ENCODE measurements at places on chromosomes 7 and 10.

- no peak for DNase-seq
Observed at GRCh38 chr10:28375399-28376354, 72.8 kb upstream of the MPP7 start.

GRCh38 chr7:12249706-12250105 lies 38.6 kb downstream of the TMEM106B start:
- no peak for DNase-seq

DNA sequence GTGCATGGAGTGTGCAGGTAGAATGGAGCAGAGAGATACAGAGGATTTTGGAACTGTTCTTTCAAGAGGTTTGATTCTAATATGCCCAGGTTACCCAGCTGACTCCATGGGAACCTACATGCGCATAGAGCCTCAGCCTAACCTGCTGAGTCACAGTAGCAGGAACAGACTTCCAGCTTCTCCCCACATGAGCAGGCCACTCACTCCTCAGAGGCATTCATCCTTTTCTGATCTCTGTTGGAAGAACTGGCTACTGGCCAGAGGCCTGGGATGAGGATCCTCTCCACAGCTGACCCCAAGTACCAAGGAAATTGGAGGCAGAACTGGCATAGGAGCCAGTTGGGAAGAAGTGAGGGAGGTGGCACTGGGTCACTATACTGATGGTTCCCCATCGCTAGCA lies 17.9 kb upstream of the CCSER2 start:
- no peak for DNase-seq

GRCh38 chr10:77401683-77402082 lies 235.9 kb downstream of the KCNMA1 start:
- DNase-seq: no peak

- no peak for DNase-seq
Observed at GRCh38 chr10:108204528-108205305, 1040.2 kb upstream of the SORCS1 start.

- no peak for DNase-seq
Observed at GRCh38 chr7:100613412-100614175, 1.3 kb downstream of the MOSPD3 start.

DNA sequence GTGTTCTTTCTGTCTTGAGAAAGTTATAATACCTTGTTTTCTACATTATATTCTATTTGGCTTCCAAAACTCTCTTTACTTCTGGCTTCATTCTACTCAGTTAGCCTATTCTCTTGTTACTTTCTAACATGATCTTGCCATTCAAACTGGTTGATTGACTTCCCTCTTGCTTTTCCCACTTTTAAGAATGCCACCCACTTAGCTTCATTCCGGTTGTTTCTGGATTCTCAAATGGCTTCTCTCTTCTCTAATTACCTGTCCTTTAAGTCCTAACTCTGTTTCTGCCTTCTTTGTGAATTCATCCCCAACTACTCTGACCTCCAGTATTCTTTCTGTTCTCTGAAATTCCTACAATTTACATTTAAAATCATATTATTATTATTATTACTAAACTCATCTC lies 52.0 kb downstream of the ANKIB1 start:
- no peak for DNase-seq

GRCh38 chr7:2019711-2020511 lies 212.8 kb downstream of the MAD1L1 start:
- DNase-seq: no peak

DNA sequence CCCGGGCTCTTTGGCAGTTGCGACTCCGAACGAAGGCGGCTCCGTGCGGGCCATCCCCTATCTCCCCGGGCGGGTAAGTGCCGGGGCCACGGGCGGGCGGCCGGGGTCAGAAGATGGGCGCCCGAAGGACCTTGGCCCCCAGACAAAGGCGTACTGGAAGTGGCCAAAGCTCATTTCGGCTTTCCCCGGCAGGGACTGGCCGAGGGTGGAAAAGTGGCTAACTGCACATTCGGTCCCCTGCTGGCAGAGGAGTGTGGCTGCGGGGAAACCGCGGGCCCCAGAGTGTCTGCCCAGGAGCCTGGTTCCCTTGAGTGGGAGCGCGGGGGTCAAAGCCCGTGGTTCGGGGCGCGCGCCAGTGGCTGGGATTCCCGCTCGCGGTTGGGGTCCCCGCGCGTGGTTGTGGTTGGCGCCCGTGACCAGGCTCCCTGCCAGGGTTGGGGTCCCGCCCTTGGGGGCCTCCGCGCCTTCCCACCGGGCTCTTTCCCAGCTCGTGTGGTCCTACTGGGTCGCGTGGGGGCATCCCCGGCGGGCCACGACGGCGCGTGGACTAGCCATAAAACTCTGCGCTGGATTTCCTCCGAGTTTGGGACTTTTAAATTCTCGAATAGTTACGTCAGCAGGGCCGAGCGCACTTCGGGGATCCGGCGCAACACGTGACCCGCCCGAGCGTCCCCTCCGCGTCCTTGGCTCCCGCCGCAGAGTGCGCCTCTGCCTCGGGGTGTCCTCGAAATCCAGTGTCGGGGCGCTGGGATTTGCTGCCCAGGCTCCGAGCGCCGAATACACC lies 124.4 kb downstream of the TACC2 start:
- DNase-seq: no peak

DNA sequence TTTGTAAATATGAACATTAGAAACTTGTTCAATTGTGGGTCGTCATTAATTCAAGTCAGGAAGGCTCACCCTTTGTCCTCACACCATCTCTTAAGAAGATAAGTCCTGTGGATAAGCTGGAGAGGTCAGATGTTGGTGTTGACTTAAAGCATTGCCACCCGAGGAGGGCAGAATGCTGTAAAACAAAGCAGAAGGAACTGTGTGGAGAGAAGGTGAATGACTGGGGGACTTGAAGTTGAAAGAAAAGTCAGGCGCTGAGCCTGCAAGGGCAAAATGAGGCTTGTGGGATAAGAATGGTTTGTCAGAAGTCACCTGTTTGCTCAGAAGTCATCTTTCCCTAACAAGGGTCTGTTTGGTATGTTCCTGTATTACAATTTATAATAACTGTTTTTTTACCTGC lies 9.1 kb downstream of the RPA3 start:
- no peak for DNase-seq

- DNase-seq: no peak
Observed at GRCh38 chr10:131865223-131865917, 35.4 kb upstream of the PPP2R2D start.

GRCh38 chr10:11429439-11430052 lies 181.9 kb downstream of the USP6NL start:
- DNase-seq: no peak

DNA sequence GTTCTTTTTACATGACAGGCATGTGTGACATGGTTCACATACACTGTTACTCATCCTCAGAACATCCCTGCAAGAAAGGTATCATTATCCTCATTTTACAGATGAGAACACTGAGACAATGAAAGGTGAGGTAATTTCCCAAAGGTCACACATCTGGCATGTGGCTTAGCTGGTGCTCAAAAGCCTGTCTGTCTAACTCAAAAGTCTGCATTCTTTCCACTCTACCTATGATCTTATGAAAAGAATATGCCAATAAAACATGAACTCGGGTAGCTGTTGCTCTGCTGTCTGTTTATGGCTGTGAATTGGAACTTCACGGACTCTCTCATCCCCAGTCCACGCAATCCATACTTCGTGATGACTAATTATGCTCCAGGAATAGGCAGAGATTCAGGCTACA lies 79.0 kb upstream of the ODAD2 start:
- no peak for DNase-seq

GRCh38 chr7:29071203-29071874 lies 75.0 kb downstream of the CPVL start:
- no peak for DNase-seq

DNA sequence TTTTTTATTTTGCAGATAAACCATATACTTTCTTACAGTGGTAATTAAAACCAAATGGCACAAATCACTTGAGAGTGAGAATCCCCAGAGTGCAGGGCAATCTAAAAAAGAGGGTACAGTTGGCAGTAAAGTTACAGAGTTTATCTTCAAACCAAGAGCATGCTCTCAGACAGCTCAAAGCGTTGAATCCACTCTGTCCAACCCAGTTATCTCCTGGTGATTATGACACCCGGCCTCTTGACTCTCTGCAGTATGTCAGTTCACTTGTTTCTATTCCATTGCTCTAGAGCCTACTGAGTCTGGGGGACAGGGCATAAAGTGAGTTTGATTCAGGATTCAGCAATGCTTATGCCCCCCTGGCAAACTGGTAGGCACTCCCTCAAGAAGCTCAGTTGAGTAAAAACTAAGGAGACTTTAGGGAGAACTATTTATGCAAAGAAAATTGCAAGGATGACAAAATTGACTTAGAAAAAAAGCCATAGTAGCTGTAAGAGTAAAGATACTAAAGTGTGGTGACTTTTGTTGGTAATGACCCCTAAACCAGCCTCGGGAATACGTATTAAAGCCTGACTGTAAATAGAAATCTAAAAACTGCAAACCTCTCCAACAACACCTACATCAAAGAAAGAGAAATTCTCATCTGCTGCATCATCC lies 55.5 kb downstream of the COL1A2 start:
- no peak for DNase-seq

GRCh38 chr10:101095550-101096213 lies 33.9 kb downstream of the KAZALD1 start:
- DNase-seq: peak; percentile 35

GRCh38 chr10:12634621-12634931 lies 285.2 kb downstream of the CAMK1D start:
- no peak for DNase-seq

GRCh38 chr7:108463613-108464012 lies 7.4 kb upstream of the NRCAM start:
- DNase-seq: no peak

- no peak for DNase-seq
Observed at GRCh38 chr7:120337308-120337907, 64.4 kb downstream of the KCND2 start.

GRCh38 chr10:88330174-88330573 lies 252.9 kb downstream of the RNLS start:
- DNase-seq: no peak

DNA sequence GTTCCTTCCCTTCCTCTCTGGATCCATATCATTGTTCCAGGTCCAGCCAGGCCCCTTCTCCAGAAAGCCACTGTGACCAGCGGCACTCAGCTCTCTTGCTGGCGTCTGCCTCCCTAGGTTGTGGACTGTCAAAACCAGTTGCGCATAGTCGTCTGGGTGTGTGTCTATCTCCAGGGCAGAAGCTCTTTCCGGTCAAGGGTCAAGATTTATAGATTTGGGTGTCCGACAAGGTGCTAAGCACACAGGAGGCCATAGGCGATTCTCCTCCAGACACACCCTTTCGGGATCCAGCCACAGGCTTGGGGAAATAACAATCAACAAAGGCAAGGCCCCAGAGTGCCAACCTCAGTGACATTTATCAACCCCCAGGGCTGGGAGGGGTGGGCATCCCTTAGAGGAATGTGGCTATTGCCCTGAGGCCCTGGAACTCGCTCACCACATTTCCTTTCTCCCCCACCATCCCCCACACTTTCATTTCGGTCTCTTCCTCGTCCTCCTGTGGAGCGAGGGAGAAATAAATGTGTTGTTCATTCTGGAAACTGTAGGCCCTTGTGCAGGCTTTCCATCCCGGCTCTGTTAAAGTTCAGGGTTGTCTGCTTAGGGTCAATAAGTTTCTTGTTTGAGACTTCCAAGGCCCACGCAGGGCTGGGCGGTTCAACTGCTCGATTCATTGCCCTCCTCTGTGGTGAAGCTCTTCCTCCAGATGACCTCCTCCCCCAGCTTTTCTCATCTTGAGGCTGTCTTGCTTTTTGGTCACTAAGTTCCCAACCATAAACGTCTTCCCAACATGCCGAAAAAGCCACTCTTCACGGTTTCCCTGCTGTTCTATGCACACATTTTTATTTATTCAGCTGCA lies 57.9 kb downstream of the AFAP1L2 start:
- no peak for DNase-seq

- peak; percentile 55 for DNase-seq
Observed at GRCh38 chr7:1086588-1087464, 1.1 kb upstream of the GPER1 start.
